ENCODE measurements at places on chromosomes 3 and 15. TPM values are rescaled to one million over a fixed set of nuclear protein-coding genes. Genes with fewer than 3 reads are reported as not detected.

The MEGF11 gene
- not detected for total RNA-seq

The DGKG gene
- 0.07 TPM for total RNA-seq

The C3orf62 gene
- 1.4 TPM for total RNA-seq

The GOLGA8N gene
- 3.9 TPM for total RNA-seq

The PLEKHO2 gene
- total RNA-seq: 27.4 TPM

The LARP6 gene
- total RNA-seq: 23.9 TPM

GRCh38 chr3:191644291-191644690, 183.3 kb downstream of the PYDC2 start:
- no peak for DNase-seq

GRCh38 chr15:50059203-50059772, 59.7 kb downstream of the ATP8B4 start:
- DNase-seq: no peak

DNA sequence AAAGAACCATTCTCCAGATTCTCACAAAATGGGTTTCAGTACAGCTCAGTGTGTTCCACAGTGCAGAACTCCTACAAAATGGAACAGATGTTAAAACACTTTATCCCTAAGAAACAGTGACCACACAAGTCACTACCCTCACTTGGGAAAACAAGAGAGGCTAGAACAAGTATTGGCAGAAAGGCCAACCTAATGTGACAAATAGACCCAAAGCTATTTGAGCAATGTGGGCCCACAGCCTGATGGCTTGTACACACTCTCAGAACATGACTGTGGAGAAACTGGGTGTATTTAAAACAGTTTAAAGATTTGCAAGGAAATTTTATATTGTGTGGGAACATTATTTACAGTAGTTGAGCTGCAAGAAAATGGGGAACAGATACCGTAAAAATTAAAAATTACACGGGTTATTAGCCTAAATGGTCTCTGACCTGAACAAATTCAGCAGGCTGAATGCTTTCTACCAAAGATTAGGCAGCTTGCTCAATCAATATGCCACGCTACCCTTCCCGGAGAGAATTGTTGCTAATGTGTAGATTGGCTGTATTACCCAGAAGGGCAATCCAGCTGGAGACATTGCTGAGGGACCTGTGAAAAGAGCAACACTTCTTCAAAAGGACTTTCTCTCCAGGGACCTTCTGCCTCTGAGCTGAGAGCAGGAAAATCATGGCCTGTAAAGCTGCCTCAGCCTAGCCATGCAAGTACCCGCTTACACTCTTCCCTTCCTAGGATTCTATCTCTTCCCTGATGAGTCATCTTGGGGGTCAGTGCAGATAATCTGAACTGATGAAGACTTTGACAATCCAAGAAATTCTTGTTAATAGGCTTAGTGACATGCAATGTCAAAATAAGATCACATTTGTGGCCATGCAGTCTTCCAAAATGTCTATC, 97.1 kb downstream of the STRIT1 start:
- no peak for DNase-seq

DNA sequence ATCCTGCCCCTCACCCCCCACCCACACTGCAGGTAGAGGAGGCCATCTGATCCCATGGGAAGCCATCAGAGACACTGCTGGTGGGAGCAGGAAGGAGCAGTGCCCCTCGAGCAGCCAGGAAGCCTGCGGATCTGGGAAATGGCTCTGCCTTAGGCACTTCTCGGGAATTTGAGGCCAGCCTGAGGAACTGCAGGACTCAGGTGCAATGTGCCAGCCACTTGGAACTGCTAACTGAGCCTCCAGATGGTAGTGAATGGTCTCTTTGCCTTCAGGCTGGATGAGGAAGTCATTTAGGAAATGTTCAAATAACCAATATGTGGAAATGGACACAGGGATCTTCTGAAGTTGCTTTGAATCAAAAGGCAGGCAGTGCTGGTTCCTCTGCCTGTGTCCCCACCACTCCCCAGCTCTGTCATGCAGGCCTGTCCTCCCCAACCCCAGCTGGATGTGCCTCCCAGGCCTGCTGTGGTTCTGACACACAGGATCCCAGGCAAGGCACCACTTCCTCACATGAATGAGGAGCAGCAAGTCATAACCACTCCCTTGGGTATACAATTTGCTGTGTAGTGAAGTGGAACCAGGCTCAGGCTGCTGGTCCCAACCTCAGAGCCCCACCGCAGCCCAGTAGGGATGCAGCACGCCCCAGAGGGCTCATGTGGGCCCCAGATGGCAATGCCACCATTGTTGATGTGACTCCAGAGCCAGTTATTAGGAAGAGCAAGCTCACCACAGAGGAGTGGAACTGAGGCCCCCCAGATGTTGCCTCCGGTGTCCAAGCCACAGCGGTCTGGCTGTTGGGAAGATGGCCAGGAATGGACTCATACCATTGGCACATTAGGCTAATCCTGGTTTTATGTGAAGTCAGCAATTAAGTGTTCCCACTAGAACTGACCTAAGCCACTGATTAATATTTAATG, 46.5 kb upstream of the LIMD1 start:
- DNase-seq: no peak

DNA sequence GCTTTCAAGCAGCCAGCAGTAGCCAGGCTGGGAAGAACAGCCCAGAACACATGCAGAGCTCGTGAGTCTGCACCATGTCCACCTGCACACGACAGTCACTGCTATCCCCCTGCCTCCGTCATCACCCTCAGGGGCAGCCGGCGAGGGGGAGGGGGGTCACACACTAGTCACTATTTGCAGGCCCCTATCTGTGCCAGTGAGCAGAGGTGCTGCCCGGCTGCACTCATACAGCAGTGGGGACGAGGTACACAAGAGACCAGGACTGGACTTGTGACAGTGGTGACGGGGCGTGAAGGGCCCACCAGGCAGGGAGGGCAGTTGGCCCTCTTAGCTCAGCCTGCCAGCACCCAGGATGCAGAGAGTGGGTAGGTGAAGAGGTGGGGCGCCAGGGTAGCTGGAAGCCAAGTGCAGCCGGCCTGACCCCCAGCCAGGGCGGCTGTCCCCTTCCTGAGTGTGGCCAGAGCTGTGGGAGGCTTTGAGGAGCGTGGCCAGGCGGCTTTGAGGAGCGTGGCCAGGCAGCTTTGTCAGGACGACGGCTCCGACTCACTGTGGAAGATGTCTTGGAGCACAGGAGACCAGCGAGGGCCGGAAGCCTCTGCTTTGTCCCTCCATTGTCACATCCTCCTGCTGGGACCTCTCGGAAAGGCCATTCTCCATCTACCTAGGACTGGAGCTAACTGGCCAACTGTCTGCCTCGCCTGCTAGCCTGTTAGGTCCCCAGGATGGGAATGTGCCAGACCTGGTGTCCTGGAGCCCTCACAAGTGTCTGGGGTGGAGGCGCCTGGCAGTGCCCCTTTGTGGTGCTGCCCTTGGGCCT, 52.1 kb upstream of the FGD5 start:
- no peak for DNase-seq

- DNase-seq: no peak
Observed at GRCh38 chr3:162534431-162534830, 1037.8 kb downstream of the OTOL1 start.

DNA sequence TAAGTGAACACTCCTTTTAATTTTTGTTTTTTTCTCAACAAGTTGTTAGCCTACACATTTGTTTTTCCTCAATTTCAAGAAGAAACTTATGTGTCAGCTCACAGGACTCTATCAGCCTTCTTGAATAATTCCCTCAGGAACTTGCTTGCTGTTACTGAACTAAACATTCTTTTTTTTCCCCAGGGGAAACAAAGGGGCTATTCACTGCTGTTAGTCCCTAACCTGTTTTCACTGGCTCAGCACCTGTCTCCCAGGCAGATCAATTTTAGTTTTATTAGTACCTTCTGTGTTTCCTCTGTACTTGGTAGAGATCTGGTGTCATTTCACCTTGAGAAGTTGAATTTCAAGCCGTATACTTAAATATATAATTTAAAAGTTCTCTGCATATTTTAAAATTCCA, 644.6 kb downstream of the CADM2 start:
- DNase-seq: no peak

- DNase-seq: no peak
Observed at GRCh38 chr3:10889206-10889960, 73.4 kb downstream of the SLC6A11 start.

DNA sequence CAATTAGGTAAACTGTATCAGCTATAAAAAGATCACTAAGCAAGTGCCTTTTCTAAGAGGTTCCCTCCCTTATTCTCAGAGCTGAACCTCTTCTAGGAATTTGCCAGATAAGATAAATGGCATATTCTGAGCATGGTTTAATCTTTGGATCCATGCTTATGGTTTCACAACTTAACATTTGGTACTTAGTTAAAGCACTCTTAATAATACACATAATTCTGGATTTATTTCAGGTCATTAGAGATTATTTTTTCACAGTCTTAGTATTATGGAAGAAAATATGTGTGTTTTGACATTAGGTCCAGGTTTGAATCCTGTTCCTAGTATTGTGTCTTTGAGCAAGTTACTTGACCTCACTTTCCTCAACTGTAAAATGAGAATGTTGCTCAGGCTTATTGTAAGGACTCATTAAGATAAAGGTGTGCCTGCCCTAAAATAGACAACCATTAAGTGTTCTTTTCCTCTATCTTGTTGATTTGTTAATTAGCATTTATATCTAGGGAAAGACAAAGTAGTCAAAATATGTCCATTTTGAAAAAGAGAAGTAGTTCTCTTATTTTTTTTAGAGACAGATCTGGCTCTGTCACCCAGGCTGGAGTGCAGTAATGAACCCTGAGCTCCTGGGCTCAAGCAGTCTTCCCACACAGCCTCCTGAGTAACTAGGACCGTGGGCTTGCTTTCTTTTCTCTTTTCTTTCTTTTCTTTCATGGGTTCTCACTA, 43.4 kb downstream of the TSC22D2 start:
- DNase-seq: no peak

GRCh38 chr3:161920196-161920595, 423.6 kb downstream of the OTOL1 start:
- no peak for DNase-seq

All from pulmonary artery endothelial cell (primary cell).